ENCODE measurements at places on chromosomes 1 and 21.

GRCh38 chr1:61056196-61056572 lies 26.2 kb upstream of the NFIA start:
- no peak for DNase-seq

GRCh38 chr1:99969260-99969728 lies 502 bp upstream of the SLC35A3 start:
- no peak for DNase-seq

DNA sequence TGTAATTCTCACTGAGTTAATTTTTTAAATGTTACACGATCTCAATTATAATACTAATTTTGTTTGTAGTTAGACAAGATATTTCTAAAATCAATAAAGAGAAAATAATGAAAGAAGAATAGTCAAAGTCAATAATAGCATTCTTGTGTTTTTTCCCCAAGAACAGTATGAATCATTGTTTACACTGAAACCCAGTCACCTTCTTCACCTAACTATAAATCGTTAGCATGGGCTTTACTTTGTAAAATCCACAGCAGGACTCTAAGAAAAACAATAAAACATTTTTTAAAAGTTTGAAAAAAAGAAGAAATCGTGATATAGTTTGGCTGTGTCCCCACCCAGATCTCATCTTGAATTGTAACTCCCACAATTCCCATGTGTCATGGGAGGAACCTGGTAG lies 234.6 kb upstream of the LYPLAL1 start:
- DNase-seq: no peak

- no peak for DNase-seq
Observed at GRCh38 chr1:9281908-9282695, 10.6 kb upstream of the SPSB1 start.

DNA sequence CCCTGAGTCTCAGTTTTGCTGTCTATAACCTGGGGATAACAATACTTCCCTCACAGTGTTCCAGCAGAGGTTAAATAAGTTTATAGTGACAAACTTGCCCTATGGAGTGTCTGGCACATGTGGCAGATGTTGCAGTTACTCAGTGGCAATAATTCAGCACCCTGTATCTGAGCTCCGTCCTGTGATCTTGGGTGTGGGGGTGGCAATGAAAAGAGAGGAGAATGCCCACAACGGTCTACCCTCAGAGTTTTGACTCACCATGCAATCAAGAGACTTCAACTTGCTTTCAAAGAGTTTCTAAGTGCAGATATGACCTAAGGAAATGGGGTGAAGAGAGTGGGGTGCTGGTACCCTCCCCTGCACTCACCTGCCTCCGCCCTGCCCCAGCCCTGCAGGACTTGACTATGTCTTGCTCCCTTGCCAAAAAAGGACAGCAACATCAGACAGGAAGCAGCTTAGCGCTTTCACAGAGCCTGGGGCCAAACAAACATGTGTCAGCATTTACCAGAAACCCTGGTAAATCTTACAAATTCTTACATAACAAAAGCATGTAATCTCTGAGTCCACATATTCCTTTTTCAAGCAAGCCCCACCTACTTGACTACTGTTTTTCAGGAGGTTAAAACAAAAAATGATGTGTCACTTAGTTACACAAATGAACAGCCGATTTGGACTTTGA lies 185.1 kb upstream of the CAMK1G start:
- DNase-seq: peak; percentile 8

DNA sequence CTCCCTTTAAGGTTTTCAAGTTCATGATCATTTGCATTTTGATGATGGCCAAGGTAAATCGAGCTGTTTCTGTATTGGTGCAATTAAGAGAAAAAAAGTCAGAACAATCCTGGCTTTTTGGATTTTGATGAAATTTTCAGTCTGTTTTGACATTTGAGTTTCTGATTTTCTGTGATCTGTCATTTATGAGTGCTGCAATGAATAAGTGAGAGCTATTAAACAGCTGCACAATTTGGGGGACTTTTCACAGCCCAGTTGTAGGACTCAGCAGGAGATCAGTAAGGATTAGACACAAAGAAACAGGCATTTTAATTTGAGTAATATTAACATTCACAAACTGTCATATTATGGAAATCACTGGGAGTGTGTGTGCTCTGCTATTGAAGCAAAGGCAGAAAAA lies 452.9 kb upstream of the CXADR start:
- DNase-seq: no peak

DNA sequence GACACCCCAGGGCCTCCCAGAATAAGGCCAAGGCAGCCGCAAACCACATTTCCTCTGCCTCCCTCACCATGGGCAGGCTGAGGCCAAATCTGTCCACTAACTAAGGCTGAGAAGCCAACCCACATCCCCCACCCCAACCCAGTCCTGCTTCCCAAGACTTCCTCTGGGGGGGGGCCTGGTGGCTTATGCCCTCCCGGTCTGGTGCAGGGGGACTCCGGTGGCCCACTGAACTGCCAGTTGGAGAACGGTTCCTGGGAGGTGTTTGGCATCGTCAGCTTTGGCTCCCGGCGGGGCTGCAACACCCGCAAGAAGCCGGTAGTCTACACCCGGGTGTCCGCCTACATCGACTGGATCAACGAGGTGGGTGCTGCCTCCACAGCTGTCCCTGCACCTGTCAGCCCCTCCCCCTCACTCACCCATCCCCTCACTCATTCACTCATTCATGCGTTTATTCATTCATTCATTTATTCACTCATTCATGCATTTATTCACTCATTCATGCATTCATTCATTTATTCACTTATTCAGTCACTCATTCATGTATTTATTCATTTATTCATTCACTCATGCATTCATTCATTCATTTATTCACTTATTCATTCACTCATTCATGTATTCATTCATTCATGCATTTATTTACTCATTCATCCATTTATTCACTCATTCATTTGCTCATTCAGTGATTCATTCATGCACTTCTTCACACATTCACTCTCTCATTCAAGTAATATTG lies 7.3 kb downstream of the CTRC start:
- no peak for DNase-seq

GRCh38 chr21:41951876-41952567 lies 1.8 kb downstream of the C2CD2 start:
- DNase-seq: no peak

DNA sequence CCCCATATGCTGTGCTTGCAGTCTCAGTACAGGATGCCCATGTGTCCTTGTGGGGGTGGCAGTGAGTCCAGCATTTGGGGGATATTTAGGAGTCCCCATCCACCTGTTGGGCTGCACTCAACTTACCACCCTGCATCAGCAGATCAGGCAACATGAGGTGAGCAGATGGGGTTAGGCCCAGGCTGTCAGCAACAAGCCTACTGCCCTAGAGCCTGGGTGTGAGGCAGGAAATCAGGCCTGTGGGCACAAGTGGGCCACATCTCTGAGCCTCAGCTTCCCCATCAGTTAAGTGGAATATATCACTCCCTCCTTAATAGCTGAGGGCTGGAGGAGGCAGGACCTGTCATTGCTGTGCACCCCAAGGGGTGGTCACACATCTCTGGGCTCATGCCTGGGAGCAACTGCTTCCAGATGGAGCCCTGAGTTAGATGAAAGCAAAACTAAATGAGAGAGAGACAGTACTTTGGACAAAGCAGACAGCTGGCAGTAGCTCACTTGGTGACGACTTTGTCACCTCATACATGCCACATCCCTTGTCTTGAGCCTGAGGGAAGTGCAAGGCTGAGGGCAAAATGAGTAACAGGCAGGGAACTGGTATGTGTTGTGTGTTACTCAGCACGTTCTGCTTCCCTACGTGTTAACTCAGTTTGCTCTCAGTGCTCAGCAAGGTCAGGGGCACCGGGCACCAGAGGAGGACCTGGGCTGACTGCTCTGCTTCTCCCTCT lies 48.4 kb downstream of the TRIM11 start:
- DNase-seq: no peak

- no peak for DNase-seq
Observed at GRCh38 chr1:84871181-84871580, 21.8 kb downstream of the LPAR3 start.

GRCh38 chr21:27221077-27221476 lies 254.2 kb upstream of the ADAMTS5 start:
- DNase-seq: no peak

DNA sequence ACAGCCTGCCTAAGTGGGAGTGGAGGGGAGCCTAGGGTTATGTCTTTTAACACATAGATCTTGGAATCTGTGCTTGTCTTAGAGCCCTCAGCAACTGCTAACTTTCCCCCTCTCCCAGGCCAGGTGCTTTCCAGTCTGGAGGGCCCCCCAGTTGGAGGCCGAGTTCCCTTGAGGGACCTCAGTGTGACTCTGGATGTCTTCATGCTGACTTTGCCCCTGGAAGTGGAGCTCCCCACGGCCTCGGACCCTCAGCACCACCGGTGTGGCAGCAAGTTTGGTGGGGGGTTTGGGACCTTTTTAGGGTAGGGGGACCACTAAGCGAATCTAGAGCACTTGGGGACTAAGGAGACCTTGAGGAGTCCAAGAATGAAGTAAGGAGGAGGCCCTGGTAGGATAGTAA lies 22.9 kb downstream of the HYI start:
- DNase-seq: no peak

GRCh38 chr1:156556354-156556753 lies 16.0 kb downstream of the IQGAP3 start:
- no peak for DNase-seq

DNA sequence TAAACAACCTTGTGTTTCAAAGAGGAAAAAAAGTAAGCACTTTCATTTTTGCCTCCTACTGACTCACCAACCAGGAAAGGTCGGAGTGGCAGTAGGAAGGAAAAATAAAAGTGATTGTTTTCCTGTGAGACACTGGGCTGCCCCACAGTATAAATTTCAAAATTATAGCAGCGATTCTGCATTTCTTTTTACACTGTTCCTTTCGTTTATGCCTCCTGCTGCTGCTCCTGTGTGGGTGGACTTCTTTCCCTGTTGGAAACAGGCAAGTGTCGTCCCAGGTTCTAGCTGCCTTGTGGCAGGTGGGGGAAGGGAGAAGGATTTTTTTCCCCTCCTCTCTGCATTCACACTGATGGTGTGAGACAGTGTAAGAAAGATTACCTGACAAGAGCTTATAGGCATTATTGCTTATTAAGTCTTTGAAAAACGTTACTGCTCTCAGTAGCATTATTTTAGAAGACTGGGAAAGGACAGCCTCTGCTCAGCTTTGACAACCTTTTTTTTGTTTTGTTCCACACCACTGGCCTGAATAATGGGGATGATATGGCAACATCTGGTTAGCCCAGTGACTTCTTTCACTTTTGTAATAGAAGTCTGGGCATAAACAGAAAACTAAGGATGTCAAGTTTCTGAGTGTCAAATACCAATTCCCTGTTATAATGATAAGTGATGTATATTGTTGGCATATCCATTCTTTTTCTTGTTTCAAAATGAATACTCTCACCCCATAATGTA lies 77.9 kb downstream of the NEK7 start:
- no peak for DNase-seq

DNA sequence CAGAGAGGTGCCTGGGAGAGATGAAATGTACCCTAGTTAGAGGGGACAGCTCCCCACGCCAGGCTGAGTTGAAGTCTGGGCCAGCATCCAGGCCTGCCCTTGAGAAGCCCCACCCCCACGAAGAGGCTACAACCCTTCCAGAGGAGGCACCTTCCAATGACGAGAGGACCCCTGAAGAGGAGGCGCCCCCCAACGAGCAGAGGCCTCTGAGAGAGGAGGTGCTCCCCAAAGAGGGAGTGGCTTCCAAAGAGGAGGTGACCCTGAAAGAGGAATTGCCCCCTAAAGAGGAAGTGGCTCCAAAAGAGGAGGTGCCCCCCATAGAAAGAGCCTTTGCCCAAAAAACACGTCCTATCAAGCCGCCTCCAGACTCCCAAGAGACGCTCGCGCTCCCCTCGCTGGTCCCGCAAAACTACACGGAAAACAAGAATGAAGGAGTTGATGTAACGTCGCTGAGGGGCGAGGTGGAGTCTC lies 3.1 kb downstream of the EVA1B start:
- DNase-seq: no peak

DNA sequence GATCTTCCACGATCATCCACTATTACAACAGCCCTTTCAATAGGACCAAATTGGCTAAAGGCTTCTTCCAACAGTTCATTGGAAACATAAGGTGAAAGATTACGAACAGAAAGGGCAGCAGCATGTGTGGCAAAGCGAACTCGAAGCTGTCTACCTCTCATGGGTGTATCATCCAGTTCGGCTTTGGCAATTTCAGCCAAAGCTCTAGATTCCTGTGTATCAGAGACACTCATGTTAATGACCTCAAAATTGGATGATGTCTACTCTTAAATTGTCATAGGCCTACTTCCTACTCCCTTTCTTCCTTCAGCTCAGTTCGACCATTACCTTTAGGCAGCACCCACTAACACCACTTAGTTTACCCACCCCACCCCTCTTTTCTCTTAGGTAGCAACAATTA lies 2.2 kb downstream of the SFPQ start:
- DNase-seq: no peak

DNA sequence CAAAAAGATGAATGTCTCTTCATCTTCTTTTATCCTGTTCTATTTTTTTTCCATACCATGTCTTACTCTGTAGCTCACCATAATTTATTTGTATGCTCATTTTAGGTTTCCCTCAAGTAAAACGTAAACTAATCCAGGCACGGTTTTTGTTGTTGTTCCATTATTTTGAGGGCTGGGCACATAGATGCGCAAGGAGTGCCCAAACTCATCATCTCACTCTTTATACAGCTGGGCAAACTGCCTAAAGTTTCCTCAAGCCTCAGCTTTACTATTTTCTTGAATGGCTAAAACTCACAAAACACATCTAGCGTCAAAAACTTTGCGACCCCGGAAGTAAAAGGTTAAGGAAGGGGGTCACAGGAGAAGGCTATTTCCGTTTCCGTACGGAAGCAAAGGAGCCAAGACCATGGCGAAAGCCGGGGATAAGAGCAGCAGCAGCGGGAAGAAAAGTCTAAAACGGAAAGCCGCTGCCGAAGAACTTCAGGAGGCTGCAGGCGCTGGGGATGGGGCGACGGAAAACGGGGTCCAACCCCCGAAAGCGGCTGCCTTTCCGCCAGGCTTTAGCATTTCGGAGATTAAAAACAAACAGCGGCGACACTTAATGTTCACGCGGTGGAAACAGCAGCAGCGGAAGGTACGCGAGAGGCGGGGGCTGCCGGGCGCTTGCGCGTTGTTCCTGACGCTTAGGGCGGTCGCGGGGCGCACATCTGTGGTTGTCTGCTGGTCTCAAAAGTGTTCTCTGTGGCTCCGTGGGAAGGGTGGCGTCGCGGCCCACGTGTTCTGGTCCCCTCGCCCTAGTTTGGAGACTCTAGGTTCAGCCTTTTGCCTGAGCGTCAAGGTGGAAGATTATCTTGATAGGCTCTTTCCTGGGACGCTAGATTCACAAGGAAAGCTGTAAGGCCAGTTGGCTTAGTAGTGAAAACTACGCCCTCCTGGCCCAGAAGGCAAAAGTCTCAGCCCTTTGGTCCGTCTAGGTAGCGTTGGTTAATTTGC lies at the start of gene RPF1:
RPF1 (plus strand) TSS at position 391 of the 993 bp plus-strand sequence; CDS start at position 407, 16 bp downstream.
- peak; percentile 74 for DNase-seq

Data from bone marrow (tissue), 2 donors.